ENCODE measurements at places on chromosomes 6 and 20.
A peak's percentile ranks its signal among the peaks of the same experiment; 100 is the strongest.

- H3K36me3 ChIP-seq = no peaks in the 10 kb centered on the region
- no peaks in the 10 kb centered on the region for H3K27me3 ChIP-seq
- H3K4me1 ChIP-seq = no peaks in the 10 kb centered on the region
These were observed 258.0 kb upstream of the TAB2 start for GRCh38 chr6:149059557-149059956.

DNA sequence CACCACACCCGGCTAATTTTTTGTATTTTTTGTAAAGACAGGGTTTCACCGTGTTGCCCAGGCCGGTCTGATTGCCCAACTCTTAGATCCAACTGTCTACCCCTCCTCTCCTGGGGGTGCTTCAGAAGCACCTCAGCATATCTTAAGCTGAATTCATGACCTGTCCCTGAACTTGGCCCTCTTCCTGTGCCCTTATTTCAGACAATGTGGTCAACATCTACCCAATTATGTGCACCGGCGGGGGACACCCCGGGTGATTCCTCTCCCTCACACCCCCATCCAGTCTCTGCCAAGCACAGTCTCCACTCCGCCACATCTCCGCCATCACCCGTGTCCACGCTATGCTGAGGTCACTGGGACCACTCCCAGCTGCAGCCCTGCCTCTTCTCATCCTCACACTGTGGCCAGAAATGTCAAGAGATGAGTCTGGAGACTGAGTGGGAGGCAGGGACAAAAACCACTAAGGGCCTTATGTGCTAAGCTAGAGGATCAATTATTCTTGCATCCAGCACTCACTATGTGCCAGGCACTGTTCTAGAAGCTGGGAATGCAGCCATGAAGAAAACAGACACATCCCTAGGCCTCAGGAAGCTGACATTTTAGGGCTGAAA lies 111.9 kb downstream of the ARMC2 start:
- peak overlapping the region; percentile 42 for H3K27ac ChIP-seq
- H3K4me1 ChIP-seq = peaks cover 12% of the 10 kb centered on the region
- no peaks in the 10 kb centered on the region for H3K36me3 ChIP-seq
- H3K4me3 ChIP-seq = no peak overlapping the region
- H3K27me3 ChIP-seq = no peaks in the 10 kb centered on the region

GRCh38 chr6:2756241-2756640 lies 5.5 kb upstream of the MYLK4 start:
- no peaks in the 10 kb centered on the region for H3K36me3 ChIP-seq
- H3K4me3 ChIP-seq = no peak overlapping the region
- no peaks in the 10 kb centered on the region for H3K4me1 ChIP-seq
- H3K27ac ChIP-seq = no peak overlapping the region
- no peak for DNase-seq
- H3K27me3 ChIP-seq = no peaks in the 10 kb centered on the region

GRCh38 chr6:135036731-135037420 lies 17.7 kb downstream of the HBS1L start:
- no peaks in the 10 kb centered on the region for H3K4me1 ChIP-seq
- H3K27me3 ChIP-seq = no peaks in the 10 kb centered on the region
- no peak overlapping the region for H3K27ac ChIP-seq
- DNase-seq = no peak

DNA sequence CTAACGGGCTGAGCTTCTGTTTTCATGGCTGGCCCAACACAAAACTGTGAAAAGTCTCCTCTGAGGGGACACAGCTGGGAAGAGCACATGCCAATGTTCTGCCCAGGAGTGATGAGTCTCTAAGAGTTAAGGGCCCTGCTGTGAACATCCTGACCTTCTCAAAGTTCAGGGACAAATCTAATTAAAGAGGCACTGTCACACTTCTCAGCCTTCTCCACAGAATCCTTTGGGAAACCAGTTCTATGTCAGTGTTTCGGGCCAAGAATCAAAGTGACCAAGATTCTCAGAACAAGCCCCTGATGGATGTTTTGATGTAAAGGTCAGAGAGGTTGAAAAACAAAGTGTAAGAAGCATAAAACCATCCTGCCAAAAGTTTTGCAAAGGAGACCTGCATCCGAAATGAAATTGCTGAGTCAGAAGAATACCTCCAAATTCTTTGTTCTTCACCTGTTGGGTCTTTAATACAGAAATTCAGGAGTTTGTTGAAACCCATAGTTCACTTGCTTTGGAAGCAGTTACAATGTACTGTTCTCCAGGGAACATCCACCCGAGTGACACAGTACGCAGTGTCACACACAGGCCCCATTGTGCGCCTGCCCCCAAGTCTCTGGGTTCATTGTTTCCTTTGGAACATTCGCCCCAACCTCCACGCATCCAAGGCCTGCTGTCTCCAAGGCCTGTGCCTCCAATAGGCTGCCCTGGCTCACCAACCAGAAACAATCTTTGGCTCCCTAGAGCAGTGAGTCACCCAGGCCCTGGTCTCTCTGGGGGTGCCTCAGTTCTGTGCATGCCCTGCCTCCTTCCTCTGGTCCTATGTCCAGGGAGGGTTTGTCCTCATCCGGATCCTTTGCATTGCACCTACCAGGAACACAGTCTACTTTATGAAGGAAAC lies 65.5 kb upstream of the QKI start:
- no peak overlapping the region for H3K27ac ChIP-seq
- no peaks in the 10 kb centered on the region for H3K36me3 ChIP-seq
- DNase-seq = no peak
- peaks cover 29% of the 10 kb centered on the region for H3K4me1 ChIP-seq
